Activated CD4-positive, alpha-beta memory T cell treated with anti-CD3 and anti-CD28 coated beads for 36 hours (primary cell): ENCODE measurements at places on chromosomes 6 and 20.

DNA sequence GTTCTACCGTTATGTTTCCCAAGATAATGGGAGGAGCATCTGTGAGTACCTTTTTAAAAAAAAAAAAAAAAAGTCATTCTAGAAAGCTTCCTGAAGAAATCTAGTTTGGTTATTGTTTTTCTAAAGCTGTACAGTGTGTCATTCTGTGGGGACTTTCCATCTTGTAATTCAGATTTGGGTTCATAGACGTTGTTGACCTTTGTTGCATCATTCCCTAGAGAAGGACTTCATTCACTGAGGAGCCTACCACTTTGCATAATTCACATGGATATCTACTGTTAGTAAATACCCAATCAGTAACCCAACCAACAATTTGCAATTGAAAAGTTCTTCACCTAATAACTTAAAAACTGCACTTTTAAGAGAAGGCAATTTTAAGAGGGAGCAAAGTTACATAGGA is 60.1 kb downstream of the RPP40 start:
- no peak overlapping the region for H3K4me3 ChIP-seq
- peaks cover 51% of the 10 kb centered on the region for H3K4me1 ChIP-seq
- peaks cover 22% of the 10 kb centered on the region for H3K36me3 ChIP-seq
- no peak for DNase-seq
- H3K27me3 ChIP-seq: no peaks in the 10 kb centered on the region
- H3K27ac ChIP-seq: no peak overlapping the region

- DNase-seq: no peak
- no peak overlapping the region for H3K4me3 ChIP-seq
- no peaks in the 10 kb centered on the region for H3K36me3 ChIP-seq
- no peaks in the 10 kb centered on the region for H3K27me3 ChIP-seq
- no peaks in the 10 kb centered on the region for H3K4me1 ChIP-seq
- H3K27ac ChIP-seq: no peak overlapping the region
Observed at GRCh38 chr6:68082086-68082485, 553.0 kb upstream of the ADGRB3 start.

DNA sequence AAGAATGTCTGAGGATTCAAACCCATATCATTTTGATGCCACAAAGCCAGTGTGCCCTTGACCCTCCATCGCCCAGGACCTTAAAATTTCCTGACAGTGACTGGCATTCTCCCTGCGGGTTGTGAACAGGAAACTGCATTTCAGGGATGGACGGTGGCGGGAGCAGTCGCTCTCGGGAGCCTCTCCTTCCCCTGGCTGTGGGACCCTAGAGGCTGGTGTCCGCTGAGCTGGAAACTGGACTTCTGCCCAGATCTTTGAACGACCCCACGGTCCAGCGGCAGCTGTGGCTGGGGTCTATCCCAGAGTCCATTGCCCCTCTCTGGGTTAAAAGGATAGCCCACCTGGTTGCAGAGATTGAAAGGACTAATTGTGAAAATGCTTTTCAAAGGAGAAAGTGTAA is 1.4 kb upstream of the SEC63 start:
- no peak for DNase-seq
- H3K4me3 ChIP-seq: peak overlapping the region; percentile 100
- no peaks in the 10 kb centered on the region for H3K27me3 ChIP-seq
- H3K36me3 ChIP-seq: peaks cover 14% of the 10 kb centered on the region

DNA sequence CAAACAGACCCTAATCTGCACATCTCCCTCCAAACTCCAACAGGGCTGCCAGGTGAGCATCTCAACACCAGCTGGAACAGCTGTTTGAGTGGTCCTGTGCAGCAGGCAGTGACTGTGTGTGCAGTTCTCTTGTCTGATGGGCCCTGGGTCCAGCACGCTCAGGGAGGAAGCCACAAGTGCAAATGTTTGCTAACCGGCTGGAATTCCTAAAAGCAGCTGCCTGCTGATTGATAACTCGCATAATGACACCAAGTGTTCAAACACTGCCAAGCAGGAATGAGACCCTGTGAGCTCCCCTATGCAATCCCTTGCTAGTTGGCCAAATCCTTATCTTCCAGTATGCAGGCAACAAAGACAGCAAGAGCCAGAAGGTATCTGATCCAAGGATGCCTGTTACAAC is 650.6 kb downstream of the CBLN4 start:
- no peak for DNase-seq
- no peak overlapping the region for H3K4me3 ChIP-seq
- H3K4me1 ChIP-seq: no peaks in the 10 kb centered on the region
- H3K27ac ChIP-seq: no peak overlapping the region

DNA sequence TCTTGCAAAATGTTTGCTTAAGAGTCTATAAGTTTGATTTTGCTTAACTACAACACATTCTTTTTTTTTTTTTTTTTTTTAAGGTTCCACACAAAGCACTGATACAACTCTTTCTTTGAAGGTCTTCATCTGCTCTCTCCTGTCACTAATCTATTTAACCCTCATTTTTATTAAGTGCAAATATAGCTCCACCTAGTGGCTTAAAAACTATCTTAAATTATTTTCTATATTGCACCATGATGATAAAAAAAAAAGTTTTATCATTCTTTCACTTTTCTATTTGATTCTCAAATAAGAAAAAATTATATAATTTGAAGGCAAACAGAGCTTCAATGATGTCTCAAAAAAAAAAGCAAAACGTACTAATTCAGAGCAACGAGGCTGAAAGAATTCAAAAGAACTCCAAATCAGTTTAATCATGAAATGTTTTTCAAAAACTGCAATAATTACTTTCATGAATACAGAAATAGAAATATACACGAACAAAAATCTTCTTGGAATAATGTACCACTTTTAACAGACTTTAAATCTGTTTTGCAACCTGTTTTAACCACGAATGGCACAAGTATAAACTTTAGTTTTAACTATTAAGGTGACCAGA is 12.8 kb downstream of the ESF1 start:
- peaks cover 47% of the 10 kb centered on the region for H3K36me3 ChIP-seq
- no peak overlapping the region for H3K4me3 ChIP-seq
- H3K4me1 ChIP-seq: peaks cover 15% of the 10 kb centered on the region
- DNase-seq: no peak
- no peaks in the 10 kb centered on the region for H3K27me3 ChIP-seq
